ENCODE measurements at places on chromosomes 7 and 10. TPM values are rescaled to one million over a fixed set of nuclear protein-coding genes. Genes with fewer than 3 reads are reported as not detected.

DNA sequence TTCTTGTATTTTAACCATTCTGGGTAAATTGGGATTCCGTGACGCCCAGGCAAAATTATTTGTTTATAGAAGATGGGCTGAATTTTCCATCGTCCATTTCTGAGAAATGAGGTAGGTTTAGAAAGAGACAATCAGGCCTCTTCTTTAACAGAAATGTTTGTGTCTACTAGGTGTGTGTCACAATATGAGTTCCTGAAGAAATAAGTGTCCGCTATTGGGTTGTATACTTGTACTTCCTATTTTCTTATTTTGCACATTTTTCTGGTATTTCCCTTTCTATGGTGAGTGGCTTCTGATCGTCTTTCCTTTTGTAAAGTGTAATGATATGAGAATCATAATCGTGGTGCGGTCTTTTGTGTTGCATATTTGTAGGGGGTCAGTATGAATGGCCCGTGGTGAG is 83.9 kb downstream of the TCF7L2 start:
- no peak for DNase-seq

DNA sequence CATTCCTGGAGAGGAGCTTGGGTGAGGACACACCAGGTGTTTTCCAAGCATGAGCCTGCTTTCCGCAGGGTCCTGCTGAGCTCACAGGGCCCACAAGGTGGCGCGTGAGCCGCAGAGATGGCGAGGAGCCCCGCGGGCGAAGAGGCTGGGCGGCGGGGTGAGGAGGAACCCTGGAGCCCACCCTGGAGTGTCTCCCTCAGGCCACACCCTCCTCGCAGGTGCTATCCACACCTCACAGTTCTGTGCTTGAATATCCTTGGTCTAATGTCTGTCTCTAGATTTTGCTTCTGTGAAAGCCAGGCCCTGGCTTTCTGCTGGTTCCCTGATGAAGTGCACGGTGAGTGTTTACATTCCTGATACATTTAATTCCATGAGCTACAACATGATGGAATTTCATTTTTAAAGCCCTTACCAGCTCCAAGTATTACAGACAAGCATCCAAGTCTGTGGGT is 433.6 kb downstream of the ACTR3B start:
- no peak for DNase-seq

The KIAA1549 gene
- 5.8 TPM for total RNA-seq

DNA sequence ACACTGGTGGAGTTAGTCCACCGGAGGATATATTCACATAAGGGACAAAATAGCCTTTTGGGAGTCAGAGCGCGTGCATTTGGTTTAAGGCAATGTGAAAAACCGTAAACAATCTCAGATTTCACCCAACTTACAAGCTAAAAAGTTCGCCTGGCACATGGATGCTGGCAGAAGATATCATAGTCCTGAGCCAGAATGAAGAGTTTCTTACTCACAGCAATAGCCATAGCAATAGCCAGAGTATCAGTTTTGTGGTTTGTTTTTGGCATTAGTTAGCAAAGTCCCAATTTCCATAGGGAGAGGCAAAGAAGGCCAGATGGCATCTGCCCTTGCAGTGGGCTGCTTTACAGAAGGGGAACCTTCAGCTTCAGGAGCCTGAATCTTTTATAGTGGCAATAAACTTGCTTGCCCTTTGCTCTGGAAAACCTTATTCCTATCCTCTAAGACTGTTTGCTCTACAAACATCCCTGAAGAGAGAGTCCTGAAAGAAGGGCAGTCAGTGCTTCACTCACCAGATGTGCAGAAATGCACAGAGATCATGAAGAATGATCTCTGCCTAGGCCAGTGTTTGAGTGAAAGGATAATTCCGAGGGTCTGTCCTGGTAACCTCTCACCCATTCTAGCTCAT is 28.7 kb upstream of the RSBN1L start:
- no peak for DNase-seq

- DNase-seq, result no peak
Observed at GRCh38 chr7:17552952-17553351, 254.5 kb downstream of the AHR start.

The CCT6A gene
- total RNA-seq, result 171 TPM

- no peak for DNase-seq
Observed at GRCh38 chr7:55439627-55440026, 74.5 kb downstream of the LANCL2 start.

Measured in kidney epithelial cell (primary cell).